ENCODE measurements at places on chromosomes 16 and 17.

- DNase-seq = no peak
Observed at GRCh38 chr16:17368446-17368845, 102.3 kb downstream of the XYLT1 start.

GRCh38 chr16:86812363-86812970, 234.1 kb downstream of the FOXL1 start:
- no peak for DNase-seq

- DNase-seq = no peak
Observed at GRCh38 chr17:65434251-65434650, 127.2 kb downstream of the AXIN2 start.

- DNase-seq = no peak
Observed at GRCh38 chr16:63337264-63337663, 1301.0 kb upstream of the CDH8 start.

- no peak for DNase-seq
Observed at GRCh38 chr17:76560877-76561221, 21.0 kb downstream of the PRCD start.

DNA sequence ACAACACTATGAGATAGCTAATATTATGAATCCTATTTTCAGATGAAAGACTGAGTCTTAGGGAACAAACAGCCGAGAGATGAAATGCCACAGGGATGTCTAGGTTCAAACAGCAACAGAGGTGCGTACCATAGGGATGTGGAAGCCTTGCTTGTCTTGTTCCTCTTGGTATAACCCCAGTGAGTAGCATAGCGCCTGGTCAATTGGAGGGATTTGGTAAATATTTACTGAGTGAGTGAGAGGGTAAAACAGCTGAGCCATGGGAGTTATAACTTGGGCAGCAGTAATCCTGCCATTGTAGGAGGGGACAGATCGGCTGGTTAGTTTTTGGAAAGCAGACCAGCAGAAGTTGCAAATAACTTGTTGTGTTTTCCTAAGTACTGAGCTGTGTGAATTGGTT, 80.2 kb downstream of the WWOX start:
- peak; percentile 66 for DNase-seq

DNA sequence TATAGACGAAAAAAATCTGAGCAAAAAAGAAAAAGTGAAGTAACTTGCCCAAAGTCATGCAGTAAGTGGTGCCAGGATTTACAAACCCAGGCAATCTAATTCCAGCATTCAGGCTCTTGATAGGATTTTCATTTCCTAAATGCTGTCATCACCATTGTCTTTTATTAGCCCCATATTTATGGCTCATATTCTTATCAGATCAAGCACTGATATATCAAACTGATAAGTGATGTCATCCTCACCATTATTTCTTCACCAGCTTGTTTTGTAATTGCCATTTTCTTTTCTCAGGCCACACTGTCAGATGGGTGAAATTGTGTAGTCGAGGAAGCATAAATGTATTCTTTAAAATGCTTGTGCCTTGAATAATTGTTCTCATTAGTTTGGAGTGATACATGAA, 1.3 kb downstream of the RAD51C start:
- no peak for DNase-seq

DNA sequence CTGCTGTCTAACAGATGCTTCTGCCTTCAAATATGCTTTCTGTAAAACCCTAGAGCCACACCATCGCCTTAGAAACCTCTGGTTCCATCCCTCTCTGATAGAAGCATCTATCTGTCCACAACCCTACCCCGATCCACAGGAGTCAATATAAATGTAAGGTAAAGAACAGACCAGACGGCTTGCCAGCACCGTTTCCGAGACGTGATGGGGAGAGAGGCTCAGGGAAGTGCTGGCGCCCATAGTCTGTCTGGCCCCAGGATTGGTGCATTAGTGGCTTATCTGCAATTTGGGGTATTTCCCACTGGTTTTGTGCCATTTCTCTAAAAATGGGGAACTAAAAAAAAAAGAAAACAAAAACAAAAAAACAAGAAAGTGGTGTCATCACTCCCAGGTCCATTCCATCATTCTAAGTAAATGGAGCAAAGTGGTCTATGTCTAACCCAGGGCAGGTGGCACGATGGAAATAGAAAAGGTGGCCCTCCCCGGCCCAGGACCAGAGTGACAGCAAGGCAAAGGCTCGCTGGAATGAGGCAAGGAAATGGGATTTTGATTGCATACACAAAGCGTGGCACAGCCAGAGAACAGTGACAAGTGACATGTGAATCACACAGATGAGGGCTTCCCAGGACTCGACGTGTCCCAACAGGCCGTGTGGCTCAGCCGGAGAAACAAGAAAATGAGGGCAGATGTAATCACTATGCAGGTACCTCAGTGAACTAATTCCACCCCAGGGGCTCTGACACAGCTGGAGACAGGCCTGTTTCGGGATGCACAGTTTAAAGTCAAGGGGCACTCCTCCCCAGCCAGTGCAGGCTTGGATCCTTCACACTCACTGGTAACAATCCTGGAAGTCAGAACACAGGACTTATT, 125.6 kb downstream of the GAS7 start:
- DNase-seq = no peak

DNA sequence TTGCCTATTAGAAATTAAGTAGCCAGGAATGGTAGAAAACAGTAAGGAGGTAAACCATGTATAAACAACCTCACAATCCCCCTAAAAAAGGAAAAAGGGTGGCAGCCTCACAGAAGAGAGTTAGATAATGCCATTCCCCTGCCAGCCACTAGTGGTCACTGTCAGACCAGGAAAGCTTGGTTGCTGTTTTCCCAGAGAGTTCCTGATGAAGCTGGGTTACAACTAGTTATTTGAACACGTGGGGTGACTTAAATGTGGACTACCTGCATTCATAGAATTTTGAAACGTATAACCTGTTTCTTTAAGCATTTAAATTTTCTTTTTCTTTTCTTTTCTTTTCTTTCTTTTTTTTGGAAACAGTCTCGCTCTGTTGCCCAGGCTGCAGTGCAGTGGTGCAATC, 5.8 kb downstream of the GPRC5C start:
- DNase-seq = no peak

GRCh38 chr17:71900621-71901229, 220.1 kb upstream of the SOX9 start:
- DNase-seq = no peak

GRCh38 chr16:81837312-81837751, 58.2 kb downstream of the PLCG2 start:
- no peak for DNase-seq

- DNase-seq = no peak
Observed at GRCh38 chr16:80996688-80997138, 10.0 kb downstream of the CMC2 start.

- no peak for DNase-seq
Observed at GRCh38 chr17:81434072-81434471, 38.8 kb downstream of the BAHCC1 start.

GRCh38 chr16:87826798-87827587, 42.3 kb downstream of the SLC7A5 start:
- no peak for DNase-seq

- no peak for DNase-seq
Observed at GRCh38 chr16:59042301-59042700, 308.2 kb upstream of the GOT2 start.

DNA sequence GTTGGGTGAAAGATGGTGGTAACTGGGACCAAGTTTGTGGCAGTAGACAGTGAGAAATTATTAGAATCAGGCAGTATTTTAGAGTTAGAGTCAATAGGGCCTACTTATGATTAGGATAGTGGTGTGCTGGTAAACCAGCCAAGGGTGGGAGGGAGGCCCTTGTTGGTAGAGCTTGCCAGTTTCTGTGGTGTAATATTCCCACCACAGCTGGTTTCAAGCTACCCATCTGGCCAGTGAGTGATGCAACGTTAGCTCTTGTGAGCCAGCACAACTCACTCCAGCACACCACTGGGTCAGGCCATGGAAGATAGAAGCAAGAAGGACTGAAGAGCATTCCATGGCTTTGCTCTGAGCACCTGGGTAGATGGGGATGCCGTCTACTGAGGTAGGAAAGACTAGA, 34.9 kb downstream of the GNAO1 start:
- no peak for DNase-seq

DNA sequence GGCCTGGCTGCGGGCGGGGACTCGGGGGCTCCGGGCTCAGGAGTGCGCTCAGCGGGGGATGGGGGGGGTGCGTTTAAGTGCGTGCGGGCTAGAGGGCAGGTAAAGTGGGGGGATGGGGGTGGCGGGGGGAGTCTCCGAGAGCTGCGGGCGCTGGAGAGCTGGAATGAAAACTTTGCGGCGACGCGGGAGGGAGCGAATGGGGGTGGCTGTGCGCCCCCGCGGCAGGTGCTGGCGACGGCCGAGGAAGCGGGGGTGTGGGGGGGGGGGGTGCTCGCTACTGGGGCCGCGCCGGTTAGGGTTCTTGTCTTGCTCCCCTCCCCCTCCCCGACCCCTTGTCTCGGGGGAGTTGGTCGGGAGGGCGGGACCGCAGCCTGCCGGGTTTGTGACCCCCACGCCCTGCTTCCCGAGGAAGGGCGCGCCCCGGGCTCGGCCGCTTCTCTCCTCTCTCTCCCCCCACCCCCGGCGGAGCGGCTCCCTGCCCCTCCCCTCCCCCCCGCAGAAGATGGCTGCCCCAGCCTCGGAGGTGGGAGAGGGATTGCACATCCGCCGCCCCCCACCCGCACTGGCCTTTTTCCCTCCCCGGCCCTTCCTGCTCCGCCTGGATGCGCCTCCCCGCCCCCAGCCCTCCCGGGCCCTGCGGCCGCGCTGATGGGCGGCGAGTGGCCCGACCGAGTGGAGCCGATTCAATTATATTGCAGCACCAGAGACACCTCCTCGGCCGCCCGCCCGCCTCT, 649 bp downstream of the GSE1 start:
- DNase-seq = peak; percentile 65

DNA sequence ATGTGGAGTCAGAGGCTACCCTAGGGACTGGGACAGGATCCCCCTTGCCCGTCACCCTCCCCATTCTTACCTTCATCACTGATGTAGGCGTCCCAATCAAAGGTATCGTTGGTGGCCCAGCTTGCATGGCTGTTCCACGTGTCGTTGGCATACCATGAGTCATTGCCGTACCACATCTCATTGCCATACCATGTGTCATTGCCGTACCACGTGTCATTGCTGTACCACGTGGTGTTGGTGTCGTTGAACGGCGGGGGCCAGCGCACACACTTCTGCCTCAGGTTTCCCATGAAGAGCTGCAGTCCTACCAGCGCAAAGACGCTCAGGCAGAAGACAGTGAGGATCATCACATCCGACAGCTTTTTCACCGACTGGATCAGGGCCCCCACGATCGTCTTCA, 4.8 kb downstream of the SCN4A start:
- no peak for DNase-seq

All from NCI-H510A treated with DMSO at 0.1 percent for 48 hours (cell line).